ENCODE measurements at places on chromosomes 11 and 22.
A peak's percentile ranks its signal among the peaks of the same experiment; 100 is the strongest.

- no peak for DNase-seq
Observed at GRCh38 chr22:37549704-37550059, 10.6 kb upstream of the CDC42EP1 start.

DNA sequence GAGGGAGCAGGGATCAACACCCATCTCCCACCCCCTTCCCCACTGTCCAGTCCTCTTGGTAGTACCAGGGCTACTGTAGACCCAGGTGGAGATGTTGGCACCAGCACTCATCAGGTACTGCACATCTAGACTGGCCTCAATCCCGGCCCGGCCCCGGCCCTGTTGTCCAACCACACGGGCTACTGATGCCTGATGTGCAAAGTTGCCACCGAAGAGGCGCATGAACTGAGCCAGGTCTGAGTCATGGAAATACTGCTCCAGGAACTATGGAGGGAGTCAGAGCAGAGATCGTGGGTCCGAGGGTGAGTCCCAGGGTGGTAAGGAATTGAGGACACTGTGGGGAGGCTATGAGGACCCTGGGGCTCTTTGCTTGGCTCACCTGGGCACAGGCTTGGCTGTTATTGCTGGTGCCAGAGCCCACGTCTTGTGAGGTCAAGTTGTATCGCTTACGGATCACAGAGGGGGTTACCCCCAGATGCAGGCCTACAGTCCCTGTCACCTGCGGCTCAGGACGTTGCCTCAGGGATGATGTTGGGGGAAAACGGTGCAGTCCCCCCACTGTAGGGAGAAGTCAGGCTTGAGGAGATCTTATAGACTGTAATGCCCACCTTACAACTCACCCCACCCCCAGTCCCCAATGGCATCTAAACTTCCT is 2.5 kb downstream of the TPP1 start:
- no peak for DNase-seq

DNA sequence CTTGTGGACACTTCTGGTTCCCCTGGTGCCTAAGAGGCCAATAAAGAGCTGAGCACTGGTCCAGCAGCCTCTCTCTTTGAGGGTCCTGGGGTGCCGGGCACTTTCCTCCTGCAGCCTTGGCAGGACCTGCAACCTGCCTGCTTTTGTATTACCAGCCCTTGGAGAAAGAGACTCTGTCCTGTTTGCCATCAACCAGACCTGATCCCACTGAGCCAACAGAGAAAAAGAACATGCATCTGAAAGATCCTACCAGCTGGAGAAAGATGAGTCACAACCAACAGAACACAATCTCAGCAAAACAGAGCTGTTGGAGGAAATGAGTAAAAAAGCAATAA is 321.0 kb downstream of the DDX10 start:
- DNase-seq: no peak

GRCh38 chr11:107818491-107818890 is 40.1 kb downstream of the SLC35F2 start:
- DNase-seq: no peak

DNA sequence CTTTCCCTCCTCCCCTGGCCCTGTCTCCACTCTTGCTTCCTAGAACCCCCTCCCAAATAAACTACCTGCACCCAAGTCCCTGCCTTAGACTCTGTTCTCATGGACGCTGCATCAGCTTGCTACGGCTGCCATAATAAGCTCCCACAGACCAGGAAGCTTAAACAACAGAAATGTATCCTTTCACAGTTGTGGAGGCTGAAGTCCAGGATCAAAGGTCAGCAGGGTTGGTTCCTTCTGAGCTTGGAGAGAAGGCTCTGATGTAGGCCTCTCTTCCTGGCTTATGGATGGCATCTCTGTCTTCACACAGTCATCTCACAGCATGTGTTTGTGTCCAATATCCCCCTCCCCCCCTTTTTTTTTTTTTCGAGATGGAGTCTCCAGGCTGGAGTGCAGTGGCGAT is 23.4 kb downstream of the CBX7 start:
- DNase-seq: no peak

GRCh38 chr11:57647372-57647771 is 2.3 kb downstream of the YPEL4 start:
- no peak for DNase-seq

DNA sequence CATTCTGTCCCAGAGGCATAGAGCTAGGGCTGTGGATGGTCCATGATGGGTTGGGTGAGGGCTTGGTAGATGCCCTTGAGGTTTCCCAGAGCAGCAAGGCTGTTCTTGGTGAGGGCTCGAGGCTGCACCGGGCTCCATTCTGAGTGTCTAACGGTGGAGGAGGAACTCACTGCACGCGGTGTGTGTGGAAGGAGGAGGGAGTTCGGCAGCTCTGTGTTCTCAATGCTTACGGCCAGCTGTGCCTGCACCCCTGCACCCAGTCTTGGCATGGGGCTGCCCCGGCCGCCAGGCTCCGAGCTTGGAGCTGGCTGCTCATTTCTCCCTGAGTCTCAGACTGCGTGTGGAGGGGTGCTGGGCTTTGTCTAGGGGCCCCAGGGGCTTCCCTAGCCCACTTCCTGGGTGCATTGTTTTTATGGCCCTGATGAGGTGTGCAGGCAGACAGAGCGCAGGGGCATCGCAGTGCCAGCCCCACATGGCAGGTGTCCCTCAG is 1247.1 kb downstream of the BRD1 start:
- DNase-seq: no peak

- no peak for DNase-seq
Observed at GRCh38 chr22:44731357-44731970, 20.9 kb upstream of the ARHGAP8 start.

- no peak for DNase-seq
Observed at GRCh38 chr22:41280065-41280464, 5.9 kb downstream of the RANGAP1 start.

DNA sequence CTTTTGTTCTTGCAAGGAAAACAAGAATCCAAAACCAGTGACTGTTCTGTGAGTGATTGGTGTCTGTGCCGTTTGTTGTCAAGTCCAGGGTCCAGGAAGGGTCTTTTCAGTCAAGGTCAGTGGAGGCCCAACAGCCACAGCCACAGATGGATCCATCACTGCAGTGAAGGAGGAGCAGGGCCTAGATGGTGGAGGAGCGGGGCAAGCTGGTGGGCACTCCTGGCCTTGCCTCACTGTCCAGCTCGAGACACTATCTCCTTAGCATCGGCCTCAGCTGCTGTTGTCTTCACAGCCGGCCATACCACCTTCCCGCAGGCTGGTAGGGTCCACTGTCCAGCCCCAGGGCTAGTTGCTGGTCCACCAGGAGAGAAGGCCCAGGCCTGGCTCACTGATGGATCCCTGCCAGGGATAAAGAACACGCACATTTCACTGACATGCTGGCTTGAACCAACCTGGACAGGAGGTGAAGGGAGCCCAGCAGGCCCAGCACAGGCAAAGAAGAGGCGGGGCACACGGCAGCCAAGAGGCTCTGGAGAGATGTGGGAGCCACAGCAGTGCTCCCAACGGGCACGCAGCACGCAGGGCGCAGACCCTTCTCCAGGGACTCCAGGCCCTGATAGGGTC is 15.2 kb downstream of the POLR3H start:
- no peak for DNase-seq

- no peak for DNase-seq
Observed at GRCh38 chr11:45208135-45208534, 61.7 kb downstream of the PRDM11 start.

DNA sequence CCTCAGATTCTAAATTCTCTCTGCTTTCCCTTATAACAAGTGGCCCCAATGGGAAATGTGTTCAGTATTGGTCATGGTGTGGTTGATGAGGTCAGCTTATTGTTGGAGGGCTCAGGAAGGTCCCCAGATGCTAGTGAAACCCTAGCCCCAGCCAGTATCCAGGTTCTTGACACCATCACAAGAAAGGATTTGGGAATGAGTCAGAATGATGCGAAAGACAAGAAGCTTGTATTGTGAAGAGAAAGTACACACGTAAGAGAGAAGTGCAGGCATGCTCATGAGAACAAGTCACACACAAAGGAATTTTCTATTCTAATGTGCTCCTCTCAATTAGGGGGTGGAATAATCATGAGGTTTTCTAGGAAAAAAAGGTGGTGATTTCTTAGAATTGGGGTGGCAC is 34.9 kb upstream of the TRPC6 start:
- DNase-seq: no peak

DNA sequence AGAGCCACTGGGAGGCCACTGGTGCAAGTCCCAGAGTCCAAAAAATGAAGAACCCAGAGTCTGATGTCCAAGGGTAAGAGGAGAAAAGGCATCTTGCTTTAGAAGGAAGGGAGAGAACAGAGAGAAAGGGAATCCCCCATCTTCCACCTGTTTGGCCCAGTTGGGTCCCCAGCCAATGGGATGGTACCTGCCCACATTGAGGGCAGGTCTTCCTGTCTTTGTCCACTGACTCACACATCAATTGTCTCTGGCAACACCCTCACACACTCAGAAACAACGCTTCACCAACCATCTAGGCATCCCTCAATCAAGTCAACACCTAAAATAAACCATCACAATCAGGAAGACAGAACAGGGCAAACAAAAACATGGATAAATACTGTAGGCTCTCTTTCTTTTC is 6.3 kb downstream of the COMMD9 start:
- DNase-seq: no peak

GRCh38 chr11:110160016-110160415 is 66.8 kb downstream of the ZC3H12C start:
- no peak for DNase-seq

GRCh38 chr11:94201004-94201465 is 72.4 kb downstream of the PANX1 start:
- no peak for DNase-seq

DNA sequence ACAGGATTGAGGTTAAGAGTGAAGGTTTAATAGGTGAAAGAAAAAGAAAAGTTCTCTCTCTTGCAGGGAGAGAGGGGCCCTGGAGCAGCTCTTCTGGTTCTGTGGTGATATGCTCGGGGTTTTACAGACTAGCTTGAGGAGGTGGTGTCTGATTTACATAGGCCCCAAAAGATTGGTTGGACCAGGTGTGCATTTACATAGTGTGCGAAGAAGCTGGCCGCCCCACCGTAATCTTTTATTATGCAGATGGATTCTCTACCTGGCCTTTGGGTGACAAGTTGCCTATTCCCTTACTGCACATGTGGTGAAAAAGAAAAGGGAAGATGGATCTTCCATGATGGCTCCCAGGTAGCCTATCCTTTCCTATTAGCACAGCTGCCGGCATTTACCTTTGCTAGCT is 219.9 kb upstream of the GRIA4 start:
- no peak for DNase-seq

DNA sequence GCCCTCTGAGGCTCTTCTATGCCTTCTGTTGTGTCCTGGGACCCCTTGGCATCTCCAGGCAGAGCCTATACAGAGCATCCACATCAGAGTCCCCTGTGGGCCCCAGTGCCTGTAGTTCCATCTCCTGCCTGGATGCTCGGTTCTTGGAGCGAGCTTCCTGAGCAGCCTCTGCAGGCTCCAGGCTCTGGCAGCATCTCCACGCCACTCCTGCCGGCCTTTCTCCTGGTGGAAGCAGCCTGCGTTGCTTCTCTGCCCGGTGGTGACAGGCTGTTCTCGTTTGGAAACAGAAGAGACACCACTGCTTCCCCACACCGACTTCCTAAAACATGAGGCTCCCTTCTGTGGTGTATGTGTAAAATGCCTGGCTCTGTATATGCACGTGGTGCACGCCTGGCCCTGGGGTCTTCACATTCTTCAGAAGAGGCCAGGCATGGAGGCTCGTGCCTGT is 52.8 kb downstream of the BCR start:
- no peak for DNase-seq

- DNase-seq: peak; percentile 20
Observed at GRCh38 chr11:107017433-107018218, 650 bp downstream of the GUCY1A2 start.

DNA sequence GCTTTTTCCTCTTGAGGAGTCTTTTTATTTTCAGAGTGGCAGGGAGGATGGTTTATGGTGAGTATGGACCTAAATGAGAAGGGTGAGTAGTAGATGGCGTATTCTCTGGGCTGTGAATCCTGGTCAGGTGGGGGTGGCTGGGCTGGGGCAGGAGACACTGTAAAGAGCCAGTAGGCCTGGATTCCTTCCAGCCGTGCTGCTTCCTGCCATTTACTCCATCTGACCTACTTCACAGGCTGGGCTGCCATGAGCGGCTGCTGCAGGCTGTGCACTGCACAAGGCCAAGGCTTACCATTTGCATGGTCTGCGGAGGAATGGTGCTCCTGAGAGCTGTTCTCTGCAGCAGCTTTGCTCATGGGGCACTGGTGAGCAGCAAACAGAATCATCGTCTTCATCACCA is 297.6 kb downstream of the KIRREL3 start:
- DNase-seq: no peak

DNA sequence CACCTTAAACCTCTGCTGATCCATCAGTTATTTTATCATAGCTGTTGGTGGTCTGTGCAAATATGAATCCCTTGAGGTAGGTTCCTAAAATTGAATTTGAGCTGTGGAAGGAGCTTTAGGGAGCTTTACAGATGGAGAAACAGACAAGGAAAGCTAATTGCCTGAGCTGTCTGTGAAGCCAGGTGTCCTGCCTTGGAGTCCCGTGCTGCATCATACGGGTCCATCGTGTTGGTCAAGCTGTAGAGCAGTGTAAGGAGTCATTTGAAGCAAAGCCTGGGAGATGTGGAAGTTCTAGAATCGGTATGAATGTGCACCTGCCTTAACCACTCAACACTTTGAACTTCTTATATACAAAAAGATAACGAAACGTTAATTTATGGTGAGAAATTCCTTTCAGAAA is 1.0 kb downstream of the POLA2 start:
- no peak for DNase-seq

GRCh38 chr11:13324709-13325108 is 47.1 kb downstream of the BMAL1 start:
- DNase-seq: no peak

- peak; percentile 42 for DNase-seq
Observed at GRCh38 chr22:33000342-33001280, 57.6 kb downstream of the SYN3 start.
